Brain pericyte (primary cell): ENCODE measurements at places on chromosomes 5 and 9.
A peak's percentile ranks its signal among the peaks of the same experiment; 100 is the strongest.

DNA sequence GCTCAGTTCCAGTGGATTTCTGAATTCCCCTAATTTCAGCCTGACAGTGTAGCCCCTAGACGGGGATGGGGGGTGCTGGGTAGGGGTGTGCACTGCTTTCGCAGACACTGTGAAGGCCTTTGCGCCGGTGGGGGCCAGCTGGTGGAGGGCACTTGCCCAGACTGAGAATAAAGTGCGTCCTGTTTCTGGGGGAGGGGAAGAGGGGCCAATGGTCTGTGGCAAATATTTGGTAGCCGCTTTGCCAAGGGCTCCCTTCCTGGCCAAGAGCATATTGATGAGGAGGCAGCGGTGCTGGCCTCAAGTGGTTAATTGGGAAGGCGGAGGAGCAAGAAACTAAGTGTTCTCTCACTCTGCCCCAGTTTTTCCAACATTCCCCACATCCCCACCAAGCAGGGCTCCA lies 1.4 kb downstream of the CXCL14 start:
- DNase-seq: no peak

DNA sequence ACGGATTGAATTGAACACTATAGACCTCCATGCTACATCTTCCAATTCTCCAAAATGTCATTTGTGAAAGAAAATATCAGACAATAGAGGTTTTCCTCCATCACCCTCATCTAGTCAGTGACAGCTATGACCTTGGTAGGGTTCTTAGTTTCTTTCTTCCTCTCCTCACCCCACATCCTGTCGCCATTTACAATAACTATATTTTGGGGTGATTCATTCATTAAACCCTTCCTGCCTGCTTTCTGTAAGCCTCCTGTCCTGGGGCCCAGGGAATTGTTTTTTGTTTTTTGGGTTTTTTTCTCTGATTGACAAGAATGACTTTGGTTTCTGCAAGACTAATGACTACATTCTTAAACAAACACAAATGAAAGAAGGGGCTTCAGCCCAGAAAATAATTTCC lies 82.6 kb downstream of the PRELID2 start:
- DNase-seq: no peak

GRCh38 chr5:130034566-130035210 lies 130.4 kb downstream of the CHSY3 start:
- no peak for DNase-seq

DNA sequence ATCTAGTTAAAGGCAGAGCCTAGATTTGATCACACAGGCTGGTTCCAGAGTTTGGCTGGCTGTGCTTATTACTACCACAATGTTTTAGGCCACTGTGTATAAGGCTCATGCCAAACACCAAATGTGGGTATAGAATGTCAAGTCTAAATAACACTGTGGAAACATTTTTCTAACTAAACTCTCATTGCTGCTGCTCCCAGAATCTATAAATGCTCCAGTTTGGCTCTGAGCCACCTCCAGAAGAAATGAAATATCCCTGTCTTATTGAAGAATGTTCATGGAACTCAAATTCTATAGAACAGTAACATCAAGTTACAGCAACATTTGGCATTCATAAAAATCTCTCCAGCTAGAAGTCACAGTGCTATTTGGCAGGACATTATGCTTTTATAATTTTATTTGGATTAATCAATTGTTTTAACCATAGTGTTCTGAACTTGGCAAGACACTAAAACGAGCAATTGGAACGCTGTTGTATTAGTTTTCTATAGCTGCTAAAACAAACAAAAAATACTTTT lies 178.1 kb upstream of the COX7C start:
- no peak for DNase-seq

- DNase-seq: no peak
Measured at GRCh38 chr5:151202381-151203139, 21.3 kb downstream of the CCDC69 start.

DNA sequence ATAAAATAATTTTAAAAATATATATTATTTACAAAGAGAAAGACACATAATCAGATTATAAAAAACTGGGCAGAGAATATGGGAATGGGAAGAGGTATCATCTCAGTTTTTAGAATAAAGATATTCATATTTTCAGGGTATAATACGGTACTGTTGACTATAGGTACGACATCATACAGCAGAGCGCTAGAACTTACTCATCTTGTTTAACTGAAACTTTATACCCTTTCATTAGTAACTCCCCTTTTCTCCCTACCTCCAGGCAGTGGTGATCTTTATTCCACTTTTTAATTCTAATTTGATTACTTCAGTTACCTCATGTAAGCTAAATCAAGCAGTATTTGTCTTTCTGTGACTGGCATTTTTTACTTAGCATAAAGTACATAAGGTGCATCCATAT lies 742.1 kb downstream of the MTRR start:
- DNase-seq: no peak

DNA sequence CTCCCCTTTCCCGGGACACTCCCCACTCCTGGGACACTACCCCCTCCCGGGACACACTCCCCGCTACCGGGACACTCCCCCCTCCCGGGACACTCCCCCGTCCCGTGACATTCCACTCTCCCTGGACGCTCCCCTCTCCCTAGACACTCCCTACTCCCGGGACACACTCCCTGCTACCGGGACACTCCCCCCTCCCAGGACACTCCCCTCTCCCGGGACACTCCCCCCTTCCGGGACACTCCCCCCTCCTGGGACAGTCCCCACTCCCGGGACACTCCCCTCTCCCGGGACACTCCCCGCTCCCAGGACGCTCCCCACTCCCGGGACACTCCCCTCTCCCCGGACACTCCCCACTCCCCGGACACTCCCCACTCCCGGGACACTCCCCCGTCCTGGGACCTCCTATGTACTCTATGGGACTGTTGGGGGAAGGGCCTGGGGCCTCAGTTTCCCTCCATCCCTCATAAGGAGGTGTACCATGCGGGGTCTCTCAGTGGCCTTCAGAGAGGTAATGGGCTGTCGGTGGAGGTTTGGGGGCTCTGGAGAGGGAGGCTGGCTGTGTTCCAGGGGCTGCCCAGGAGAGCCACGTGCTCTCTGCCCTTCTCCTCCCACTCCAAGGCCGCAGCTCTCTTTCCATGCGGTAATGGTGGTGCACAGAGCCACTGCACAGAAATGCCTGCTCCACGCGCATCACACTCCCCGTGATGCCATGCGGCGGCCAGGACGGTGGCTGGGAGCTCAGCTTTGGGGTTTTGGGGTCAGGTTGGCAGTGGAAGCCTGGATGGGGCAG lies 96.2 kb downstream of the RXRA start:
- no peak for DNase-seq

DNA sequence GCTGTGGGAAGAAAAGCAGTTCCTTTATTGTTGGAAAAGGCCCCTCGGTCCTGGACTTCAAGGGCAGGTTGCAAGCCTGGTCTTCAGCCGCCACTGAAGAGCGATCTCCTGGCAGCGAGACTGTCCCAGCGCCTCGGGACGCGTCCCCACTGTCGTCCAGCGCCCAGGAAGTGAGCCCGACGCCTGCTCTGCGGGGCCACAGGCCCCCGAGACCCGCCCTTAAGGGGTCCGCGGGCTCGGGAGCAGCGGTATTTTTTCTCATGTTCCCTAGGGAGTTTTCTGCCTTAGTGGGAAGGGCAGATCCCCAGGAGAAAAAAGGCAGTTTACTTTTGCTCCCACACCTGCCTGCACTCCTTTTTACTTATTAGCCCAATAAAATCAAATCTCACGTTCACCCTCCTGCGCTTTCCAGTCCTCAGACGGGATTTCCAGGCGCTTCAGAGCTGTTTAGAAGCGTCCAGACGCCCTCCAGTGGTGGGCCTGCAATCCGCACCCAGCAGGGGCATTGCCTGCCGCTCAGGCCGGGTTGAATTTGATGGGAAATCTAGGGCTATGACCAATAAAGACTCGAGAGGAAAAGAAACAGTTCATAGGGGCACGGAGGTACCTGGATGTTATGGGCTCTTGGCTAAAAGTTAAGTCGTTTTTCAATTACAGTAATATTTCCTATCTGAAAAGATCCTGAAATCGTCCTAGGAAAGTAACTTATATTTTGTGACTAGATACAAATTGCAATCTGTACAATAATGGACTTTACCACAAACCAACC lies 2.8 kb upstream of the EFNA5 start:
- DNase-seq: peak; percentile 74

DNA sequence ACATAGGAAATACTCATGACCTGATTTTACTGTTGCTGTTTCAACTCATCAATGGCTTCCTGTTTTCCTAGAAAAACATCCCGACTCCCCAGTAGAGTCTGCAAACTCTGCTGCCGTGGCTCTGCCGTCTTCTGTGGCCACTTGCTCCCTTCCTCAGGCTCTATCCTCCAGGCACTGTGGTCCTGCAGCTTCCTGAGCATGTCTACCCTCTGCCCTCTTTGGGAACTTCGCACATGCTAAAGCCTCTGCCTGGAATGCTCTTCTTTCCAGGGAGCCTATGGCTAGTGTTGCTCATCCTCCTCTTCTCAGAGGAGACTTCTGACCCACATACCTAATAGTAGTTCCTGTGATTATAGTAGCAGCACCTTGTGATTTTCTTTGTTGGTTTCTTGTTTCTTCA lies 256.9 kb downstream of the MAN2A1 start:
- no peak for DNase-seq

DNA sequence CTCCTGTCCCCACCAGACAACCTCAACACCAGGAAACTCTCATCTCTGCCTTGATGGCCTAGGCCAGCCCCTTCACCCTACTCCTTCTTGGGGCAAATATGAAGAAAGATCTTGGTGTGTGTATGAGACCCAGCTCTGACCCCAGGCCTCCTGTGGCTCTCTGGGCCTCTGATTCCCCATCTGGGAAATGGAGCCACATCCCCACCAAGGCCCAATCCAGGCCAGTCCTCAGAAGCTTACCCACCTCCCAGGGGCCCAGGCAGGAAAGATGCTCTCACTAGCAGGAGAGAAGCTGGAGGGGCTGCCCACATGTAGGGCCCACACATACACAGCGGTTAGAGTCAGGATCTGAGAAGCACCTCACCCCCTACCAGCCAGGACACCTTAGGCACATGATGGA lies 38.9 kb downstream of the BICD2 start:
- DNase-seq: no peak

- no peak for DNase-seq
Measured at GRCh38 chr9:109381011-109381729, 60.3 kb upstream of the EPB41L4B start.

DNA sequence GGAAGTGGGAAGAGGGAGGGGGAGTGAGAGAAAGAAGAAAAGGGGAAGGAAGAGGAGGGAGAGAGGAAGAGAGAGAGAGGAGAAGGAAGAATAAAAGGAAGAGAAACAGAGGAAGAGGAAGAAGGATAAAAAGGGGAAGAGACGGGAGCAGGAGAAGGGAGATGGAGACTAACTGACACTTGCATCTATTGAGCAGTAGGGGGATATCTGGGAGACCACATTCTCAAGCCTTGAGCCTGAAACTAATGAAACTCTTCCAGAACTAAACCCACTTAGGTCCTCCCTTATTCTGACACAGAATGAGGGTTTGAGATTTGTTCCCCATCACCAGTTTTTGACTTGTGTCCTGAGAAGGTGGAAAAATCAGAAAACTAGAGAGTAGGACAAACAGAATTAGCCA lies 533.3 kb downstream of the CDH12 start:
- DNase-seq: no peak

GRCh38 chr5:67050635-67051034 lies 146.0 kb downstream of the CD180 start:
- DNase-seq: no peak

GRCh38 chr5:60076746-60077145 lies 183.2 kb upstream of the PDE4D start:
- no peak for DNase-seq

DNA sequence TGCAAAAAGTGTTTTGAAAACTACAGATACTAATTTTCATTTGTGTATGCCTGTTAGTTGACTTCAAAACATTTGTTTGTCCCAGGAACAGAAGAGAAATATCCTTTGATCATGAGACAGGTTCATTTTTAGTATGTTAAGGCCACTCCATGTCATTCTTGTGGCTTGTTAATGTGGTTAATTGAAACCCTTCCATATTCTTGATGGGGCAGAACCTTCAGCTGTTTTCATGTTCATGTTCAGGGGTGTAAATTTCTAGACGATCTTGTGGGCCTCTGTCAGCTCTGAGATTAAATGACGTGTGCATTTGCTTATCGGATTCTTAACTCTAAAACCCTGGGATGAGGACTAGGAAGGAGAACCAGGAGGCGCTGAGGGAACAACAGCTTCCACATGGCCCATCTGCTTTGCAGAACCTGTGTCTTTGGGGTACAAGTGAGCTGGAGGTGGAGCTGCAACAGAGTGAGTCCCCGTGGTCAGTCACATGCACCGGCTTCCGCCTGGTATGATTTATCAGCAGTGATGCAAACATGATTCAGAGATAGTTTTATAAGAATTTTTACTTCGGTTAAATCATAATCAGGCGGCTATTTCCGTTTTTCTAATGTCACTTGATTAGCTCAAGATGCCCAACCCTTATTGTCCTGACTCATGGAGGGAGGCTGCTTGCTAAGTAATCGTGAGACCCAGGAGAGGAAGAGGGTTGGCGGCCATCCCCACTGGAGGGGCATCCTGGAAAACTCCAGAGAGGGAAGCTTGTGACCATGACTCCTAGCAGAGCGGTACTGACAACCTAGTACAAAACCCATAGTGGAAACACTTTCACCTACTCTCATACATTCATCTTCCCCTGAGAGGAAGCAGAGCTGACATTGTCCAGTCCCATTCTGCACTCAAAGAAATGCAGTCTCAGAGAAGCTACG lies 138.4 kb downstream of the C9orf152 start:
- no peak for DNase-seq

- no peak for DNase-seq
Measured at GRCh38 chr5:167602067-167602466, 689.4 kb upstream of the WWC1 start.

DNA sequence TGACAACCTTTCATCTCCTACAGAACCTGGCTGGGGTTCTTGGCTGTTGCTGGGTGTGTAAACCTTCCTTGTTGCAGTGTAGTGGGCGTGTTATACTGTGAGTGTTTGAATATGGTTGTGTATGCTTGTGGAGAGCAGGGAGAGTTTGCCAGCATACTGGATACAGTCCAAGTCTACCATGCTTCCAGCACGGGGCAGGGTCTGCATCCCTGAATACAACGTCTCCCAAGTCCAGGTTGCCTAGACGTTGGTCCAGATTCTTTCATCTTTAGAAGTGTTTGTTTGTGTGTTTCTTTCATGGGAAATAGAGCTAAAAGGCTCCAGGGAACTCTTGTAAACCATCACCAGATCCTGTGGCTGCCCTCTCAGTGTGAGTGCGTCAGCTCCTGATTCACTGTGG lies 46.4 kb downstream of the SYK start:
- no peak for DNase-seq

GRCh38 chr9:108048406-108049025 lies 558.9 kb upstream of the KLF4 start:
- DNase-seq: no peak

DNA sequence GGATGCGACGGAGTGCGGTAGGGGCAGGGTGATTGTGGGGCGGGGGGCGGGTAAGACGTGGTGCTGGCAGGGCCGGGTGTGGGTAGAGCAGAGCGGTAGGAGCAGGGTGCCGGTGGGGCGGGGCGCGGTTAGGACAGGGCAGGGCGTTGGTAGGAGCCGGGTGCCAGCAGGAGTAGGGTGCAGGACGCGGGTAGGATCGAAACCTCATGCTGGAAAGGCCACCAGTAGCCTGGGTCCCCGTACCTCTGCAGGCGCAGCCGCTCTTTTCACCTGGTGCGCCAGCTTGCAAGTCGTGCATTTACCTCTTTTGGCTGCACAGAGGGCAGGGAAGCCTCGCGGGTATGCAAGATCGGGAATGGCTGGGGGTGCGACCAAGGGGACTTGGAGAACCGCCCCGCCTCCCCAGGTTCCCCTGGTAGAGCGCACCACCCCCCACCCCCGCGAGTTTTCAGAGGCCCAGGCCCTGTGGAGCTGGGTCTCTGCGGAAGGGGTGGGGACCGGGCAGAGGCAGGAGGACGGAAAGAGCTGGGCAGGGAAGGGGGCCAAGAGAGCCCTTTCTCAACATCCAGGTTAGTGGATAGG lies 104.8 kb upstream of the SIMC1 start:
- DNase-seq: no peak

- DNase-seq: no peak
Measured at GRCh38 chr5:175889910-175890684, 18.7 kb downstream of the CPLX2 start.
